ENCODE measurements at places on chromosomes 7 and 10.

DNA sequence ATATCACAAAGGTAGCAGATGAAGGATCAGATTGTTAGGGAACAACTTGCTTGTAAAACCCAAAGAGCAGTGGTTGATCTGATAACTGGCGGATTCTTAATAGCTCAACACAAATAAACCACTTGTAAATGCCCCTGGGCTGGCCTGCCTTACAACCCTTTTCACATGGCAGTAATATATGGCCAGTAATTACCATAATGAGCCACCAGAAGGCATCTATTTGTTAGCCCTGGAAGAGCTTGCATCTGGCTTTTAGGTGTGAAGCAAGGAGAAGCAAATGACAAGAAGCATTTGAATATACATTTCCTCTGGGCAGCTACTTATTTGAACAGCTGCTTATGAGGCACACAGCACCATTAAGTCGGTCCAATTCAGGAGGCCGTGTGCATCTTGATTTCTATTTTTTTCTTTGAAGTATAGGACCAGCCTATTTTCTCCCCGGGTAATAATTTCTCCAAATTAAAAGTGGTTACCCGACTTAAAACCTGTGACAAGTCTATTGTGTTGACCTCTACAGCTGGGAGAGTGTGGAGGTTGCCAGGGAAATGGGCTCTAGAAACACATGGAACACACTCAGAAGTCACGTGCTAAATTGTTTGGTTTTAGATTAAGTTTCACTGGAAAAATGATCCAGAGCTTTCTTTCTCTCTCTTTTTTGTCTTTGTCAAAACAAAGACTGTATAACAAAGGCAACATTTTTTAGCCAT is 113.4 kb downstream of the SEM1 start:
- peak; percentile 96 for DNase-seq

DNA sequence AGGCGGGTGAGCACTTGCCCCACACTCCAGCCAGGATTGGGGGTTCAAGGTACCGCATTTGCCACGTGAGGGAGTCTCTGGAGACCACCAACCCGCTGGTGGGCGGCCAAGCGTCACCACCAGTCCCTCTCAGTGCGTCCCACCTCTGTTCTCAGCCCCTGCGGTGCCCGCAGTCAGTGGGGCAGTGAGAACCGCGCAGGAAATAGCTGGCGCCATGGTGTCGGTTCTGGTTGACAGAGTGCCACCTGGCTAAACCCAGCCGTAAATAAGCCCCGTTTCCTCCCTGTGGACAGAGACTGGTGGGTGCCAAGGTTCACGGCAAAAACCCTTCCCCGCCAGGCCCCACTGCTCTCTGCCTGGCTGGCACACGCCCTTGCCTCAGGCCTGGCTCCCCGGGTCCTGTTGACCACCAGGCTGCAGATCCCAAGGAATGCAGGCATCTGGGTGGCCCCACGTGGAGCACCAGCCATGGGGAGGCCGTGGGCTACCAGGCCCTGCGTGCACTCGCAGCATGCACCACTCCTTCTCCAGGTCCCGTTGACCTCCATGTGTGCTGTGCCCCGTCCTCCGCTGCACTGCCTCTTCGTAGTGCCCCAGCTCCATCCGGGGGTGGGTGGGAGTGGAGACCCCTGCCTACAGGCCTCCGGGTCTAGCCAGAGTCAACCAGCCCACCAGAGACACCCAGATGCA is 140.0 kb downstream of the LHPP start:
- DNase-seq, result no peak

DNA sequence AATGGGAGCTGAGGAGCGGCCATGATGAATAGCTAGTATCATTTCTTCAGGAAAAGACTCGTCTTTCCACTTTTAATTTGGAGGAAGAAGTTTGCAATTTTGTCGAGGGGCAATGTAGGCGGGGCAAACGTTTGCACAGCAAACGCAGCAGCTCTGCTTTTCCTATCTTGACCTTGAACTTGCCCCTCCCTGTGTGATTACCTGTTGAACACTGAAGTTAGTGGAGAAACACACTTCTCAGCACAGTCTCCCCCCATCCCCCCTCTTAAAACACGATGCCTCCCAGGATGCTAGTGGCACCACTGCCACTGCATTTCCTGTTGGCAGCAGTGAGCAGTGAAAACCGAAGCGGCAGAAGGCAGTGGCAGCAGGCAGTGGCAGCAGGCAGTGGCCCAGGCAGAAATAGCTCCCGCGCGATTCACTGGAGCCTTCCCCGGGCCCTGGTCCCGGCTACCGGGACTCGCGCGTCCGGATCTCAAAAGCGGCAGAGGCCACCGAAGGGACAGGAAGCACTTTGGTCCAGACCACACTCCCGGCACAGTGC is at the start of gene EPDR1:
TSS of gene EPDR1 (plus strand) at position 336 of the 544 bp plus-strand sequence. CDS start 300 bp downstream, outside the sequence.
- no peak for DNase-seq

GRCh38 chr10:113087165-113088029 is 137.3 kb downstream of the TCF7L2 start:
- no peak for DNase-seq

- no peak for DNase-seq
Observed at GRCh38 chr7:138907201-138907847, 73.9 kb downstream of the KIAA1549 start.

GRCh38 chr7:33053721-33054120 is 8.9 kb downstream of the NT5C3A start:
- no peak for DNase-seq

GRCh38 chr10:75779276-75779675 is 347.9 kb downstream of the LRMDA start:
- no peak for DNase-seq

DNA sequence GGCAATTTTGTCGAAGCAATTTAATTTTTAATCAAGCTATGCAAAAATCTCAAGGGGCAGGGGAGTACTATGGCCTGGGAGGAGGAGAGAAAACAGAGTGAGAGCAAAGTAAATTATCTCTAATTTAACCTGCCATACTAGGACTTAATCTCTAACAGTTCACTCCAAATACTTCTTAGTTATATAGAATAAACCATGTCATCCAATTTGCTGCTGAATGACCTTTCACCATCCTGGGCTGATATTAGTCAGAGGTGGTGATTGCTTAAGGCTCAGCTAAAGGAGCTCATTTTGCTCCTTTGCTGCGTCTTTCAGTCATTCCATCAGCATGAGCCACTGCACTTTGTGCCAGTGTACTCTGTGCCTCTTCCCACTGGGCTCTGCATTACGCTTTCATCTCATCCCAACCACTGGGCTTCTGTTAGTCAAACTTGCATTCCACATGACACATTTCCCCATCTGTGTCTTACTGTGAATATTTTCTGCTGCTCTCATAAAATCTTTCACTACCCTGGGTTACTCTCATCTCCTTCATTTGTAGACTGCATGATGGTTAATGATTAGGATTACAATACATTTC is 84.3 kb downstream of the CD36 start:
- no peak for DNase-seq

- no peak for DNase-seq
Observed at GRCh38 chr7:128389618-128390329, 20.0 kb downstream of the IMPDH1 start.

DNA sequence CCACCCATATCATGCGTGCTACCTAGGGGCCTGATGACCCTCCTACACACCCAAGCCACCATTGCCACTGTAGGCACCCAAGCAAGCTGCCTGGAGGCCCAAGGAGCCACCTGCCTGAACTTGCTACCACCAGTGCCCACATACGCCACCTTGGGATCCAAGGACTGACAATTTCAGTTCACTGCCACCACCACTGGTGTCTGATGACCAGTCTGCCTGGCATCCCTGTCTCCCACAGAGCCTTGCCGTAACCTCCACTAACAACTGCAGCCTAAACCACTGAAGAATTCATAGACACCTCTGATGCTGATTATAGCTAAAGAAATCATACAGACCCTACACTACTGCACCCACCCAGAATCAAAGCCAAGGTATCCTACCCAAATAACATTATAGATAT is 58.8 kb downstream of the TMEM178B start:
- no peak for DNase-seq

DNA sequence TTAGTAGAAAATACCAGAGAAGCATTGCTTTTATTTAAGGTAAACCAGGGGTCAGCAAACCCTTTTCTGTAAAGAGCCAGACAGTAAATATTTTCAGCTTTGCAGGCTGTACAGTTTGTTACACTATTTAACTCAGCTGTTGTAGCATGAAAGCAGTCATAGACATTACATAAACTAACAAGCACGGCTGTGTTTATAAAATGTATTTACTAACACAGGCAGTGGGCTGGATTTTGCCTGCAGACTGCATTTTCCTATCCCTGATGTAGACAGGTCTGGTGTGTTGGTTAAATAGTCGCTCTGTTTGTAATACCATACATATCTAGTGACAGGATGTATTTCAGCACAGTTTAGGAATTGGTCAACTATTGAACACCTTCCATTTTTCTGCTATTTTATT is 129.3 kb downstream of the ST7 start:
- no peak for DNase-seq

GRCh38 chr7:37448011-37448635 is 541 bp downstream of the ELMO1 start:
- DNase-seq, result no peak

DNA sequence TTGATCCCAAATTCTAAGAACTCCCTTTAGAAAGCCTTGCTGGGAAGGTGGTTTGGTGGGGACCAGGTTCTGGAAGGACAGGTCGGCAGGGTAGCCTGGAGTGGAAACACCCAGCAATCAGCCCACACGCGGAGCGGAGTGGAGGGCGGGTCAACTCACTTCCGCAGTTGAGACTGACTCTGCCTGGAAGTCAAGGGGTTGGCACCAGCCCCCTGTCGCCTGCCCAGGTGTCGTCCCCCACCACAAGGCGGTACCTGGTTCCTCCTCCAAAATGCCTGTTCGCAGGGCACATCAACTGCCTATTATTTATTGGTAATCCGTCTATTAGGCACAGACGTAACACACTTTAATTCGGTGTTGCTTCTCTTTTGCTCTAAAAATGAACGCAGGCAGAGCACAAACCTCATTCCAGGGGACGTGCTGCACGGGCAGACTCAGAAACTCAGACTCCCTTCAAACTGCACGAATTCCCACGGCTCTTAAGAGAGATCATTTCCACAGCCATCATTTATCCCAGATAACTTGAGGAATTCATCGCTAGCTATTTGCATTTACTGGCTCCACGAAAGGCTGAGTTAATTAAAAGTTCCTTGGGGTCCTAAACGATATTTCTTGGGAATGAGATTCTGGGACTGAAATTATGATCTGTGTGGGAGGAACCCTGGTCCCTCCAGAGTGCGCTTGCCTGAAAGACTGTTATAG is 248.2 kb upstream of the PPP2R2D start:
- DNase-seq, result no peak

GRCh38 chr10:125936331-125936730 is 40.0 kb downstream of the FANK1 start:
- peak; percentile 68 for DNase-seq

DNA sequence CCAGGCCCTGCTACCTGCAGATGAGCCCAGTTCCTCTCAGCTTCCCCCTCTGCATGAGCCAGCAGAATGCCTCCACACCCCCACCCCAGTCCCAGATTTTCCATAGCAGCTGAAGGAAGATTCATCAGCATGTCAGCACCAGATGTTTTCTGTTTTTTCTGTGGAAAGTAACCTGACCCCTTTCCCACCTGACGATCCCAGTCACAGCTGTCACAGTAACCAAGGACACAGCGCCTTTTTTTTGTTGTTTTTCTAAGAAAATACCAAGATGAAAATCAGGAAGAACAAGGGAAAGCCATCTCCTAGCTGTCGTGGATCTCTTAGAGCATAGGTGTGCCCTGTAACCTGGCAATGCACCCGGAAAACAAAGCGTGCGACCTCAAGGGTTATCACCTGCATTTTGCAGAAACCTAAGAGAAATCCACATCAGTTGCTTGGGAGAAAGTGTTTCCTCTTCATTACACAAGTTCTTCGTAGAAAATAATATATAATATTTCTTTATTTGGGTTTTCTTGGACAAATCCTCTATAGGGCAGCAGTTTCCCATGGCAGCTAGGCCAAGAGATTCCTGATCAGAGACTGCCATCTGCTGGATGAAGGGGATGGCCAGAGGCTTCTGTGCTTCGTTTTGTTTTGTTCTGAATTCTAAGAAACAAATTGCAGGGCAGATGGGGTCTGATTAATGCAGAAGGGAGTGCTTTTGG is 401.9 kb downstream of the TNS3 start:
- DNase-seq, result peak; percentile 26

GRCh38 chr10:112002206-112002605 is 181.4 kb downstream of the GPAM start:
- DNase-seq, result no peak

GRCh38 chr10:44928462-44928861 is 17.3 kb downstream of the TMEM72 start:
- DNase-seq, result no peak

DNA sequence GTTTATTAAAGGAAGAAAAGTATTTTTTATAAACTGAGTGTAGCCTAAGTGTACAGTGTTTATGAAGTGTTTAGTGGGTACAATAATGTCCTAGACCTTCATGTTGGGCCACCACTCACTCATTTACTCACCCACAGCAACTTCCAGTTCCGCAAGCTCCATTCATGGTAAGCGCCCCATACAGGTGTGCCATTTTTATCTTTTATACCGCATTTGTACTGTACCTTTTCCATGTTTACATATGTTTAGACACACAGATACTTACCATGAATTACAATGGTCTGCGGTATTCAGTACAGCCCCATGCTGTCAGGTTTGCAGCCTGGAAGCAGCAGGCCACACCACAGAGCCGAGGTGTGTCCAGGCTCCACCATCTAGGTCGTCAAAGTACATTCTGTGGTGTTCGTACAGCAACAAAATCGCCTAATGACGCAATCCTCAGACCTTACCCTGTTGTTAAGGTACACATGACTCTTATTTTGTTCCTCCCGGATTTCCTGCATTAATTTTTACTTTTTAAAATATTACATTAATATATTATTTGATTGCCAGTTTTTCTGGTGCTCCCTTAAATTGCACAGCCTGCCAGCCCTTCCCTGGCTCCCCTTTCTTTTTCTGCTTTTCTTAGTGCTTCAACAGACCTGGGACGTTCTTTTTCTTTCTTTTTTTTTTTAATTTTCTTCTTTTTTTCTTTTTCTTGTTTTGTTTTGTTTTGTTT is 881 bp upstream of the SSBP1 start:
- DNase-seq, result no peak

DNA sequence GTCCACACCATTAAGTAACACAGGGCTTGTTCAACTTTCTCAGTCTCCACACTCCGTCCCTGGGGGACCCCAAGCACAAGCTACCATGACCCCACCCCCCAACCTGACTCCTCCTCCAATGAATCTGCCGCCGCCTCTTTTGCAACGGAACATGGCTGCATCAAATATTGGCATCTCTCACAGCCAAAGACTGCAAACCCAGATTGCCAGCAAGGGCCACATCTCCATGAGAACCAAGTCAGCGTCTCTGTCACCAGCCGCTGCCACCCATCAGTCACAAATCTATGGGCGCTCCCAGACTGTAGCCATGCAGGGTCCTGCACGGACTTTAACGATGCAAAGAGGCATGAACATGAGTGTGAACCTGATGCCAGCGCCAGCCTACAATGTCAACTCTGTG is 81.1 kb upstream of the SAMD8 start:
- DNase-seq, result no peak

Measured in LNCaP clone FGC (cell line).